ENCODE measurements at places on chromosomes 16 and 17. TPM values are rescaled to one million over a fixed set of nuclear protein-coding genes. Genes with fewer than 3 reads are reported as not detected.

- no peak overlapping the region for H3K27ac ChIP-seq
- no peaks in the 10 kb centered on the region for H3K27me3 ChIP-seq
- peaks cover 10% of the 10 kb centered on the region for H3K4me1 ChIP-seq
- H3K4me3 ChIP-seq: peak overlapping the region; percentile 93
Measured at GRCh38 chr16:14303639-14304394, 232.7 kb downstream of the MRTFB start.

GRCh38 chr17:2174468-2175293, 119.8 kb downstream of the HIC1 start:
- no peaks in the 10 kb centered on the region for H3K36me3 ChIP-seq
- DNase-seq: peak; percentile 98
- H3K4me1 ChIP-seq: peaks cover 83% of the 10 kb centered on the region
- H3K4me3 ChIP-seq: peak overlapping the region; percentile 19

DNA sequence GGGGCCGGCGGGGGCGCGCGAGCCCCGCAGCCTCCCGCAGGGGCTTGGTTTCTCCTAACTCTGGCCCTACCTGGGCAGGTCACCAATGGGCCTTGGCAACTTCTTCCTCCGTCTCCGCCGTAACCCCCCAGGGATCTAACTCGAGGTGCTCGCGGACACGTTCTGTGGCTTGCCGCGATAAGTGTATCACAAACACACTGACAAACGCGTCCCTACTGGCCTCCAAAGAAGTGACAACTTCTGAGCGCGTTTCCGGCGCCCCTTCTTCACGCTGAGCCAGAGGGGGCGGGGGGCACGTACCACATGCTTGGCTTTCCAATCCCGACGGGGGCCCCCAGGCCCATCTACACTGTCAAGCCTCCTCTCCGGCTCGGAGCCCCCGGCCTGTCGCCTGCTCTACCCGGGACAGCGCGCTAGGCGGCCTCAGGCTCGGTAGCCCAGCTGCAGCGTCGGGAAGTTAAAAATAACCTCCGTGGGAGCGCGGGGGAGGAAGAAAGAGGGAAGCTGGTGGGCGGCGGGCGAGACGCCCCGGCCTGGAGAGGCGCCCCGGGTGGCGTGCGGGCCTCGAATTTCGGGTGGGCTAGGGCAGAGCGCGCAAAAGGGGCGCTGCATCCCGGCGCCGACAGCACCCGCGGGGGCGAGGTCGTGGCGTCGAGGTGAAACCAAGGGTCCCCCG, 725 bp upstream of the SPHK1 start:
- DNase-seq: peak; percentile 68
- H3K4me3 ChIP-seq: peak overlapping the region; percentile 54
- peaks cover 28% of the 10 kb centered on the region for H3K4me1 ChIP-seq
- H3K27ac ChIP-seq: peak overlapping the region; percentile 97

DNA sequence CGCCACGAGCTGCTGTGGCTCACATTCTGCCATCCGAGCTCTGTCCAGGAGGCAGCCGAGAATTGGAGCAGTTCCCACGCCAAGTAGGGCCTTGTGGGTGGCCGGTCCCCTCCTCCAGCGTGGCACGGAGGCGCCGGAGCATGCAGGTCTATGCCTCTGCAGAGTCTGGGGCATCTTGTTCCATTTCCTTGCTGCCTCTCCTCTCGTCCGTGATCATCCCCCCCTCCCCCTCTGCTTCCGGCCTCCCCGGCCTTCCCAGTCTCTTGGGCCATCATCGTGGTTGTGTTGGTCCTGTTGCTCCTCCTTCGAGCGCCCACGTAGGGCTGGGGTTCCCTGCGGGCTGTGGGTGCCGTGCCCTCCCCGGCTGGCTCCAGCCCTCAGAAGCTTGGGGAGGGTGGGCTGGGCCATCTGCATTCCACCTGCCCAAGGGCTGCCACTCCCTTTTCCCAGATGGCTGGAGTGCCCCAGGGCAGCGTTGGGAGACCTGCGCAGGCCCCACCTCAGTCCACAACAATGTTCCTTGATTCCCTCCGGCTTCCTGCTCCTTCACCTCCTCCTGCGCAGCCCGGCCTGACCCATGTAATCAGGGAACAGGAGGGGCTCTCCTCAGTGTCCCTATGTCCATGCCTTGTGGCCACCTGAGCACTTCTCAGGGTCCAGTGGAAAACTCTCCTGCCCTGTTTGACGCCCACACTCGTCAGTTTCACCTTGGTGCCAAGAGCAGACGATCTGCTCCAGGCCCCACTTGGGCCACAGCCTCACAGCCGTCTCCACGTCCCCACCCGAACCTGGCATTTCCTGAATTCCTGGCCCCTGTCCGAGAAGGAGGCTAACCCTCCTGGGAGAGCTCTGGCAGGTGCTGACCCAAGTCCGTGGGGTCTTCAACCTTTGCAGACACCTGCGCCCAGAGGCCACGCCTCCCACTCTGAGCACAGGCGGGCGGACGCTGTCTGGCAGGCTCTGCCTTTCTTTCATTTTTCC, 37.1 kb downstream of the BAIAP2 start:
- no peak overlapping the region for H3K27ac ChIP-seq
- DNase-seq: no peak
- H3K27me3 ChIP-seq: no peaks in the 10 kb centered on the region
- H3K36me3 ChIP-seq: no peaks in the 10 kb centered on the region
- H3K4me1 ChIP-seq: no peaks in the 10 kb centered on the region

GRCh38 chr16:52547004-52547833, at the start of gene TOX3:
TSS of gene TOX3 (minus strand) at chr16:52547143. CDS start at chr16:52546723, 420 bp downstream.
- no peaks in the 10 kb centered on the region for H3K36me3 ChIP-seq
- H3K4me3 ChIP-seq: no peak within 1 kb of the TSS
- no peaks in the 10 kb centered on the region for H3K4me1 ChIP-seq

DNA sequence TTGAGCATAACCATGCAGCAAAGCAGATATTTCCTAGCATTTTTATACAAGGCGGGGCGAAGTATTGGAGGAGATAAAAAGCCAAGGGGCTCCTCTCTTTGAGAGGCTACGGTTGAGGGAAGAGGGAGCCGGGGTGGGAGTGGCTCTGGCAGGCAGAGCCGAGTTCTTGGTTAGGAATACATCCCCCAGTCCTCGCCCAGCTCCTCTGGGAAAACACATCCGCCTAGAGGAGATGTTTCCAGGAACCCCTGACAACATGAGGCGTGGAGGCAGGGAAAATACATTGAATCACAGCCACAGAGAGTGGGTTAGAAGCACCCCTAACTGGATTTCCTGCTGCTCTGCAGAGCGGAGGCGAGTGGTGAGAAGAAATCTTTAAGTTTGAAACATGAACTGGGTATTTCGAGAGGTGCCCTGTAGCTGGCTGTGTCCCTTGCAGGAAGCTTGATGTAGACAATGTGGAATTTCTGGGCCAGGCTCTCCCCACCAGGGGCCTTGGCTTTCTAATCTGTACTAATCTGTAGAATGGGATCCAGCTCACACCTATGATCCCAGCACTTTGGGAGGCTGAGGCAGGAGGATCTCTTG, 27.3 kb downstream of the TTYH2 start:
- H3K36me3 ChIP-seq: no peaks in the 10 kb centered on the region
- DNase-seq: no peak
- H3K27ac ChIP-seq: no peak overlapping the region
- no peaks in the 10 kb centered on the region for H3K4me1 ChIP-seq

DNA sequence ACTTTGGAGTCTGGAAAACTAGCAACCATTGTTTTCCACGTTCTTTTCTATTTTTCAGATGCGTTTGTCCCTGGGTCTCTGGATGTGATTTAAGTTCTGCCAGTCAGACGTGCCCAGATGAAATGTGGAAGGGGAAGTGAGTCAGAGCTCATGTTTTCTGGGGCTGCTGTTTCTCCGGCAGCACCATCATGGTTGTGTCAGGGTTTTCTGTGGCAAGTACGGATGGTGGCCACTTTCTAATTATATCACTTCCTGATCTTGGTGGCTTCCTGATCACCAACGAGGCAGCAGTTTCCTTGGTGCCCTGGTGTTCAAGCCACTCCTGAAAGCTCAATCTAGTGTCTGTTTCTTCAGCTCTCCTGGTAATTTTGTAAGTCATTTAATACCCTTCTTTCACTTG, 31.4 kb upstream of the PMFBP1 start:
- peak; percentile 83 for DNase-seq
- H3K4me3 ChIP-seq: no peak overlapping the region
- H3K27ac ChIP-seq: peak overlapping the region; percentile 71
- no peaks in the 10 kb centered on the region for H3K27me3 ChIP-seq

GRCh38 chr17:57666946-57667345, 78.2 kb downstream of the CCDC182 start:
- H3K27ac ChIP-seq: no peak overlapping the region
- no peak for DNase-seq
- H3K27me3 ChIP-seq: no peaks in the 10 kb centered on the region
- H3K4me3 ChIP-seq: no peak overlapping the region
- H3K4me1 ChIP-seq: peaks cover 13% of the 10 kb centered on the region

Gene P2RX1
- not detected for total RNA-seq

Gene RBFOX1
- not detected for total RNA-seq

Gene EEF2KMT
- 15.1 TPM for total RNA-seq

Gene VASN
- 0.14 TPM for total RNA-seq

Gene KRTAP9-8
- total RNA-seq: not detected

Gene OTOA
- not detected for total RNA-seq
